Large intestine (tissue), 12 donors: ENCODE measurements at places on chromosomes 4 and X.
A peak's percentile ranks its signal among the peaks of the same experiment; 100 is the strongest.

DNA sequence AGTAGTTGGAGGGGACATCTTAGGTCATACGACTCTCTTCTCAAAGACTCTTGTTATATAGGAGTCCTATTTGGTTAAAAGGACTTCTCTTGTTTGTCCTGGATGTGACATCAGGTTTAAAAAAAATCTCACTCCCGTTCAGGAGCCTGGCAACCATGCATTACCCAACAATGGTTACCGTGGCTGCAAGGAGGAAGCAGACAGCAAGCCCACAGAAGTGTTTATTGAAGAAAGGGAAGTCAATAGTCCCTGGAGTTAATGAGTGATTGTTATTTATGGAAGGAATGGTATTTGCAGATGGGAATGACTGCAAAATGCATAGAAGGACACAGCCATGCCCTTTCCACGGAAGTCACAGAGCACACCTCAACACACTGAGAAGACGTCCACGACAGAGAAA is 75.9 kb upstream of the ENPP6 start:
- DNase-seq, result peak; percentile 62

DNA sequence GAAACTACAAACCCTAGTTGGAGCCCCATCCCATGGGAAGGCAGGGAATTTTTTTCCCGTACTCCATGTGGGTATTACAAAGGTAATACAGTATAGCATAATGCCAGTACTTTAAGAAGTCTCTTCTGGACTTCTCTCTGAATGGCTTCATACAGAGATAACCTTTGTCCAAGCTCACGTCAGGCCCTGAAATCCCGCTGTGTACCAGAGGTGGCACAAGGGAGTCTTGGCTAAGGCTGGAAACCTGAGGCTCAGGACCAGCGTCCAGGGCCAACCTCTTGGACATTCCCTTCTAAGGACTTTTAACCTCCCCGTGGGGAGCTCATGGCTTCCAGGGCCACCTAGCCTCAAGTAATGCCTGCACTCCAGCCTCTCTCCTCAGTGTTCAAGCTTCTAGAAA is 338.9 kb upstream of the FAM241A start:
- DNase-seq, result no peak

DNA sequence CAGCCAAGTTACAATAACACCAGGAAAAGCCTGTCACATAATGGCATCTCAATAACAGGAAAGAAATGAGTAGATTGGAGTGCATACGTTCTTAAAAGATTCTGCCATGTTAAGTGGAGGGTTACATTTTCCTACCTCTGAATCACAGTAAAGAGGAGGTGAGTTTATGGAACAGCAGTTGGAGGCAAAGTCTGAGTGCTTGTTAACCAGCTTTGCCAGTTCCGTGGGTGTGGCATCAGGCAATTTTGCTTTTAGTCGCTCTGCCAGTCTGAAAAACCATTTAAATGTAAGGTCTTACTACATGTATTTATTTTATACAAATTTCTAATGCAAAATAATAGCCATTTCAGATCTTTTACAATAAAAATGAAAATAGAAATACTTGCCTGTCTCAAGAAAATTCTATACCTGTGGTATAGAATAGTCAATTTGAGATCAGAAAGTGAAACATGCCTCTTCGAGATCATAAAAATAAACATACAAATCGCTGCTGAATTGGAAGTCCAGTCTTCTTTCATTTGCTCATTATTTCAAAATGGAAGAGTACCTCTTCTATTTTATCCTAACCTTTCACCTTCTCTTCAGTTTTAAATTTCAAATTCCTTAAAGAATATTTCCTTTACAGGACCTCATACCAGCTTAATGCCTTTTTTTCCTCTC is 31.4 kb downstream of the GC start:
- DNase-seq, result no peak

DNA sequence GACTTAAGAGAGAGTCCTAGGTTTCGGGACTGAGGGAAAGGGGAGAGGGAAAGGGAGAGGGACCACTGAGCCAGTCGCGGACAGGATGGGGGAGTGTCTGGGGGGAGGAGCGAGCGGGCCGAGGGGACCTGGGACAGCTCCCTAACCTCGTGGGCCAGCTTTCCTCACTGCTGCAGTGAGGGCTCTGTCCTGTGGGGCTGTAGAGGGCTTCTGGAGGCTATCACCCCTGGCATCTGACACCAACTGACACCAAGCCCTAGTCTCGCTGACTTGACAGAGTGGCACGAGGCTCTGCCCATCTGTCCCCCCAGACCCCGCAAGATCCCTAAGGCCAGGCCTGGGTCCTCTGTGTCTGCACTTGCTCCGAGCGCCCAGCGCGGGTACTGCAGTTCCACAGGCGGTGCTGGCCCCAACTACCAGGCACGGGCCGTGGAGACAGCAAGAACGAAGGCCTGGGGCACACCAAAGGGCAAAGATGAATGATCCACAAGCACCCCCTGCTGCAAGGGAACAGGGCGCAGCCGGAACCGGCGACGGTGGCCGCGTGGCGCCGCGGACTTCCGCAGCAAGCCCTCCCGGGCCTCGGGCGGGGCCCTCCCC is 465 bp downstream of the HAUS7 start:
- DNase-seq, result no peak

DNA sequence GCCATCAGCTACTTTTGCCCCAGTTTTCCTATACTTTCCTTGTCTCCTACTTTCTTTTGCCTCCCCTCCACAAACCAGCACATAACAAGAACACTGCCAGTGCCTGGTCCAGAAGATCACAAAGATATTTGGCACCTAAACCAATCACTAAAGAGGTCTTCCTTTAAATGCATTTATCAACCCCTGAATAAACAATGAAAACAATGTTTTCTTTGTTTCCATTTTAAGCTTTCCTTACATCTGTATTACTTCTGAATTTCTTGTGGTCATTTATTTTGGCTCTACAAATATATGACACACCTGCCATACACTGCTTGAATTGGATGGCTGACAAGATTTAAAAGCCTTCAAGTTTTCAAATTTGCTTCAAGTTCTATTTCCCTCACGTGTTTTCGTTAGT is 43.9 kb downstream of the MBNL3 start:
- no peak for DNase-seq

DNA sequence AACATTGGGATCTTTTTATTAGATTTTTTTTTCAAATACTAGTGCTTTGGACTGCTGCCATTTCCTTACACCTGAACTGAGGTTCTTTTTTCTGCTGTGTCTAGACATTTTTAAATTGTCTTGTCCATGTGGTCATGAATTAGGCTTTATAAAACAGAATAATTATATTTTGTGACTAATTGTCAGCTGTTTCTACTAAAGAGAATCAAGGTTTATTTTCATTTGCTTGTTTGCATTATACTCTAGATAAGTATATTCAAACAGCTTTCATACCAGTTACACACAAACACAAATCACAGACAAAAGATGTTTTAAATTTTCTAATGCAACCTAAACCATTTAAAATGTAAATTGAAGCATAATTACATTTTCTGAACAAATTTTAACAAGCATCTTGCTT is 194.7 kb downstream of the GALNTL6 start:
- no peak for DNase-seq

DNA sequence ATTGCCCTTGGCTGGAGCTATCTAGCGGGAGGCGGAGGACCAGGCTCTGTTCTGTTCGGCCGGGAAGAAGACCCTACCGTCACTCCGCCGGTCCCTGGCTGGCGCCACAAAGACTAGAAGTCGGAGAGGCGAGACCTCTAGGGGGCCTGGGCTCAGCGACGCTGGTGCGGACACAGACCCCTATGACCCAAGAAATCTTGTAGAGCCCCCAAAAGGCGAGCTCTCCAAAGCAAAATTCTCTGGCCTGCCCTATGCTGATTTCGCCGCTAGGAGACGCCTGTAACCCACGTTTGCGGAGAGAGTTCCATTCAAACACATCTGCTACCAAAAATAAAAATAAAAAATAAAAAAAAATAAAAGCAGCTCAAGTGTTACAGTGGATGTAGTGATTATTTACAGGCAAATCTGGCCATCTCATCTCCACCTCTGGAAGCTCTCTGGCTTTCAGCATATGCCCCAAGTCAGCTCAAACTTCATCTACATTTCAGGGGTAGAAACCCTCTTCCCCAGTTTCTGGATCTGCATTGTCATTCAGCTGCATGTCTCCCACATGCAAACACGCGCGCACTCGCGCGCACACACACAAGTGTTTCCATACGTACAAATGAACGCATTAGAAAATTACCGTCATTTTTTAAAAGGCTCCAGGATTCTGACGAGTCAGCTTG is 2.4 kb upstream of the PCDH10 start:
- no peak for DNase-seq

GRCh38 chr4:84924434-84924833 is 42.1 kb downstream of the WDFY3 start:
- DNase-seq, result no peak

GRCh38 chr4:103099691-103100392 is at the start of gene BDH2:
TSS of gene BDH2 (minus strand) at chr4:103099834. CDS start at chr4:103096254, 3,580 bp downstream.
- DNase-seq, result peak; percentile 89
